ENCODE measurements at places on chromosomes 13 and 19.

- no peak for DNase-seq
Observed at GRCh38 chr13:21243045-21243897, 66.8 kb downstream of the MRPL57 start.

GRCh38 chr13:85725433-85725832, 73.8 kb downstream of the SLITRK6 start:
- DNase-seq: no peak

DNA sequence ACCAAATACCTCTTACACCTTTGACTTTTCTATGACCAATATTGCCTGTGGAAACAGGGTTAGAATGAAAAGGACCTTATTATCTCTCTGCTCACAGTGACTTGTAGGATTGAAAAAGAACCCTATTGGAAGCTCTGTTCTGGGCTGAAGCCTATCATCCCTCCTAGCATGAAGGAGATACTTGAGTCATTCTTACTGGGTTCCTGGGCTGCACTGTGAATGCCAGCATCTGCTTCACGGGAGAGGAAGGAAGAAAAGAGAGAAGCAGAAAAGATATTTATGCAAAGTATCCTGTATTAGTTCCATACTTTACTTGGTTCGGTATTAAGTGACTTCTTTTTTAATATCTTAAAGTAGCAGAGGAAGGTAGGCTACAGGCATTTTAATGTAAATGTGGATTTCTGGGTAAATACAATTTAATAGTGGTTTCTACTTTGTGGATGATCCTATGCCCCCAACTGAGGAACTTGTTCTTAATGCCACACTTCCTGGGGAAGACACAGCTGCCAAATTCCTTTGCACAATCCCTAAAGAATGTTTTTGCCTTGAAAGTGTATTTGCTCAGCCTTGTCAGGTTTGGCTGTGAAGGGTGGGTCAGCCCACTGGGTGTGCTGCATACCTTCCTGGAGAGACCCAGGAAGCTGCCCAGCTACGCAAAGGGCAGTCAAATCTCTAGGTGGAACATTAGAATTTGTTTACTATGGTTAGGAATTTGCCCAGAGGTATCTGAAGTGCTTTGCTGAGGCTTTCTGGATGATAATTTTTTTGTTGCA, 13.7 kb upstream of the SCEL start:
- no peak for DNase-seq

DNA sequence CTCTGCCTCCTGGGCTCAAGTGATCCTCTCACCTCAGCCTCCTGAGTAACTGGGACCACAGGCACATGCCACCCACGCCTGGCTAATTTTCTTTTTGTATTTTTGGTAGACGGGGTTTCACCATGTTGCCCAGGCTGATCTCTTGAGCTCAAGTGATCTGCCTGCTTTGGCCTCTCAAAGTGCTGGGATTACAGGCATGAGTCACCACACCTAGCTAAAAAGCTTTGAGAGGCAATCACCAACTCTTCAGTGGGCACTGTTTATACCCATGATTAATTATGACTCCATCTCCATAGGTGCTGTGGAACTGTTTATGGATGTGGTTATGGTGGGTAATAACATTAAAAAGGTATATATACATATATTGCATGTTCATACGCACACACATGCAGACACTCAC, 7.5 kb upstream of the RBM26 start:
- no peak for DNase-seq

DNA sequence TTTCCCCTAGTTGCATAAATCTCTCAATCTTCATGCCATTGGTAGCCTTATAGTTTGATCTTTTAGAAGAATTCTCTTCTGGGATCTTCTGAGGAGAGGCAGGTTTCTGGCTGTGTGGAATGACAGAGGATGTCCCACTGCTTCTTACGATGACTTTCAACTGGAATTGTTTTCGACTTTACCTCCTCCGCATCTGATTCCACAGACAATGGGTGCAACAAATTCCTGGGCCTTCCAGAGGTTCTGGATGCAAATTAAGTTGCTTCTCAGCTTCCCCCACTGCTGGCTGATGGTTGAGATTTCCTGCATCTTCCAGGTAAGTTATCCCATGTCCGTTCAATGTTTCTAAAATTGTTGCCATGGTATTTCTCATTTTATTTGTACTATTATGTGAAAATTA, 142.3 kb upstream of the TSC22D1 start:
- DNase-seq: no peak

DNA sequence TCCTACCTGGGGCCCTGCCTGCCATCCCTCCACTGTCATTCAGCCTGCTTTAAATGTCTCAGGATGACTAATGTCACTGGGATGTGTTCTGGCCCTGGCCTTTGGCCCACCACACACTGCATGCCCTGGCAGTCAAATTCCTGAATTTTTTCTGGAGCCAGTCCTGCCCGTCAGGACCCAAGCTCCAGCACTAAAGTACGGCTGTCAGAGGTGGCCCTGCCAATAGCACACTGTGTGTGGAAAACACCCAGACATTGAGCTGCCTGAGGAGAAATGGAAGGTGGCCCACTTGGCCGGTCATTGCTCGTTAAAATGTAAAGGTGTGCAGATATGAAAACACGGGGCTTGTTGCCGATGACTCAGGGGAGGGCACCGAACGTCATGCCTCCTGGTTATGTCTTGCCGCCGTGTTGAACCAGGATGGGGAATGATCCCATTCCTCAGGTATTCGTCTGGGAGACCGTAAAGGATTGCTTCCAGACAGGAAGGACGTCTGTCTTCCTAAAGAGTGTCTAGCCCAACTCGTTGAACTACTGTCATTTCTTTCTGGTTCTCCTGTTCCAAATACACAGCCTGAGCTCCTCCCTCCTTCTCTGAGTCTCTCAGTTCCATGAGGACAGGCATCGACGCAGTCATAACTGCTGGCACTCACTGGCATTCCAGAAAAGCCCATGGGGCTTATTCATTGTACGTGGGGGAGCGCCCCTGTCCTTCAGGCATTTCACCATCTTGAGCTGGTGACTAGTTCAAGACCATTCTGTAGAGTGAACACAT, 40.6 kb downstream of the COL4A2 start:
- no peak for DNase-seq

DNA sequence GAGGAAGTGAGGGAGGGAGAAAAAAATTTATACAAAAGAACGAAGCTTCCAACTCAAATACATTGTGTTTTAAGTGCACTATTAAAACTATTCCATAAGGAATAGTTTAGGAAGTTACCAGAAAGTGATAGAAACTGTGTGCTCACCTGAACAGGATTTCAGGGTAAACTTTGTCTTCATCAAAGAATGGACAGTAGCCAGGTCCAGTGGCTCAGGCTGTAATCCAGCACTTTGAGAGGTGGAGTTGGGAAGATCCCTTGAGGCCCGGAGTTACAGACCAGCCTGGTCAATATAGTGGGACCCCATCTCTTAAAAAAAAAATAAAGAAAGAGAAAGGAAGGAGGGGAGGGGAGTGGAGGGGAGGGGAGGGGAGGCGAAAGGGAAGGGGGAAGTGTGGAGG, 13.0 kb upstream of the CDADC1 start:
- no peak for DNase-seq

DNA sequence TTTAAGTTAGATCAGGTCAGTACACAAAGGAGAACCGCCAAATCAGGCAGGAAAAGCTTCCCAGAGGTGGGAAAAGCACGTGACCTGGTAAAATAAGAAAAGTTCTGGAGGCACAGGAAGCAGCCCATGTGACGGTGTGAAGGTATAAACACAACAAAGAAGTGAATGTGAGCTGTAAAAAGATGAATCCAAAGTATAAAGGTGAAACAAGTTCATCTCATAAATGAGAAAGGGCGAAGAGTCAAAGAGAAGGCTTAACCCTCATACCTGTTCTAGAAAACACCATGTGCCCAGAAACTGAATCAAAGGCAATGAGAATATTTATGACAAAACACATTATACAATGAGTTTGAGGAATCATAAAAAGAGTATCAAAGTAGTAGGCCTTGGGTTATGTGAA, 47.0 kb downstream of the USP12 start:
- no peak for DNase-seq

- DNase-seq: peak; percentile 40
Observed at GRCh38 chr19:39996218-39996810, 546 bp upstream of the ZNF546 start.

GRCh38 chr13:46184277-46184699, 2.3 kb upstream of the LCP1 start:
- peak; percentile 59 for DNase-seq

GRCh38 chr19:31177246-31177645, 172.0 kb downstream of the TSHZ3 start:
- DNase-seq: no peak

DNA sequence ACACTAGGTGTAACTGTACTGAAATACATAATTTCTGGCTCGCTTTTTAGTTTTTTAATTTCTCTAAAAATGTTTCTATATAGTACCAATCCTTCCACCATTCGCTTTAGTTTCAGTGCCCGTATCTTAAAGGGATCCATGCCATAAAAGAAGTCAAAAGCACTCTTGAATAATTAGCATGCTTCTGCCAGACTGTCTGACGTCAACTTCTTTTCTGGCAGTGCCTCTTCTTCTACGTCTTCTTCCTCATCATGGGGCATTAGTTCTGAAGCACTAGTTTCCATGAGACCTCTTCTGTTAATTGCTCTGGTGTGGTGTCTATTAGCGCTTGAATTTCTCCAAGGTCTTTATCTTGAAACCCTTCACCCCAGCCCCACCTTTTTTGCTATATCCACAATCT, 93.8 kb upstream of the DOCK9 start:
- DNase-seq: no peak

- DNase-seq: no peak
Observed at GRCh38 chr13:66663711-66664110, 566.4 kb downstream of the PCDH9 start.

GRCh38 chr13:87769445-87769844, 98.3 kb downstream of the SLITRK5 start:
- no peak for DNase-seq

GRCh38 chr19:38538386-38538785, 79.4 kb downstream of the MAP4K1 start:
- no peak for DNase-seq

DNA sequence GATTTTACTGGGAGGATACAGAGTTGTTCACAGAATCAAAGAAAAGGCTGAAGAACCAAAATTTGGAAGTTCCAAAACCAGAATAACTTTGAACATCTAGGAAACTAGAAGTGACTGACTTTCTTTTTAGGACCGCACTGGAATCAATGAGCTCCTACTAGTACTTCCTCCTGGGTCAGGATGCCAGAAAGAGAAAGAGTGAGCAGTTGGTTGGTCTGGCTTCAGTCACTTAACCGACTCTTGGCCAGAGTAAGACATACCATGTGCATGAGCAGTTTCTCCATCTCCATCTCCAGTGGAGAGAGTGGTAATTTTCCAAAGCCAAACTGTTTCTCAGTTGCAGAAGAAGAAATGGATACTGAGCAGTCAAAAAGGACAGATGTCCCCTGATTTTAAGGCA, 27.1 kb upstream of the MTUS2 start:
- DNase-seq: no peak

DNA sequence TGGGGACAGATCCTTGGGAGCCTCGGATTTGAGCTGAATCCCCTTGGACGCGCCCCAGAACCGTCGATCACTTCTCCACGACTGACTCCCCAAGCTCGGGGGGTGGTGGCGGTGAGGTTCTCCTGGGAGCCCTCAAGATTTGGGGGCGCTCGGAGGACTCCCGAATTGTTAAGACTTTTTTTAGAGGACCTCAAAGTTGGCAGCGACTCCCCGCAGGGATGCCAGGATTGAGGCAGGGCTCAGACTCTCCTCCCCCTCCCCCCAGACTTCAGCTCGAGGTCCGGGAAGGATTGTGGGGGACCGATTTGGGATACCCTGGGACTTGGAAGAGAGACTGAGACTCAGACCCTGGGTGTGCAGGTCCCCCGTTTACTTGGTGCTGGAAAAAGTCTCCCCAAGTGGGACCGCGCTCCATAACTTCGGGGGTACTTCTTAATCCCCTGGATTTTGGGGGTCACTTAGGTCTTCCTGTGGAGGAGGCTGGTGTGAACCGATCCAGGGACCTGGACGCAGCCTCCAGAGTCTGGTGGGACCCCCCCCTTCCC, 665 bp downstream of the VASP start:
- no peak for DNase-seq

GRCh38 chr19:51572410-51572809, 1.3 kb downstream of the ZNF175 start:
- DNase-seq: no peak

DNA sequence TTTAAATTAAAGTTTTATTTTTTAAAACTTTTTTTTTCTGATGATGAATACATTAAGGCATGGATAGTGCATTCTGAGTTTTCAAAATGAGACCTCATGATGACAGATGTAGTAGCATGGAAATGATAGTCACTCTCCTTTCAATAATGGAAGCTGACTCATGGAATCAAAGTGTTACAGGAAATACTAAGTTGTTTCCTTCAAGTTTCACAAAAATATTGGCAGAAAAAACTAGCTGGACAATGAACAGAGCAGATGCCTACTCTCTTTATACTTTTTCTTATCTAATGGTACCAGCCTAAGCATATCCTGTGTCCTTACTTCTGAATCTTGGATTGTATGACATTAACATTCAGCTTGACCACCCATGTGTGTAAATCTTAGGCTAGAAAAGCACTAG, 1337.3 kb downstream of the PCDH9 start:
- DNase-seq: no peak

DNA sequence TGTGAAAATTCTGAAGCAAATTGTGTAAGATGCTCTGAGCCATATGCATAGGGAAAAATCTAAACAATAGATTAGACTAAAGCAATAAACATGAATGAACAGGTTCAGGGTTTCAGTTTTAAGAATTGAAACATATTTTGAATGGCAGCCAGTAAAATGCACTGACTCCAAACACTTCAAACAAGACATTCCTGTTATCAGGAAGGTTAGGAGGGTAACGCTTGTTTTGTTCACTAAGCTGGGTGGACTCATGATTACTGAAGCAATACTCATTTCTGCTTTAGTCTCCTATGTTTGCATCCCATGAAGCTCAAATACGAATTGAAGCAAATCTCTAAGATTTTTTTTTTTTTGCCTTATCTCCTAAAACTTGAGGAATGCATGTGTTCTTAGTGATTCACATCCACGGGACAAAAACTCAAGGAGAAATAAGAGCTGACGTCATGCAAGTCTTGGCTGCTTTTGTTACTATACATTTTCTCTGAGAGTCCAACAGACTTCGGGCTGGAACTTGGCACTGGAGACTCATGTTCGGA, 29.1 kb upstream of the IGFL4 start:
- DNase-seq: no peak

- DNase-seq: no peak
Observed at GRCh38 chr13:71309905-71310304, 557.1 kb downstream of the DACH1 start.

DNA sequence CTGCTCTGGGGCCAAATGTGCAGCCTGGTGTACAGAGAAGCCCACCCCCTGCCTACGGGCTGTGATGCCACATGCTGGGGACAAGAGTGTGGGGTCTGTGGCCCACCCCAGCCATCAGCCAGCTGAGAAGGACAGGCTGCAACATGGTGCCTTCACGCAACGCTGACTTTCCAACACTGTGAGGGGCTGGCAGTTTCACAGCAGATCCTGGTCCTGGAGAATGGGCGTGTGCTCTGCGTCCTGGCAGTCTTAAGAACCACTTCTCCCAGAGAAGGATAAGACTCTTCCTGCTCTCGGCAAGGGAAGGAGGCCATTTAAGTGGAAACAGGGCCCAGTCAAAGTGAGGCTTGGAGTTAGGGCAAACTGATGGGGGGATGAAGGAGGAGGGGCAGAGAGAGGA, 4.6 kb downstream of the LRRC4B start:
- no peak for DNase-seq

GRCh38 chr13:67119481-67119894, 110.6 kb downstream of the PCDH9 start:
- DNase-seq: no peak

- DNase-seq: no peak
Observed at GRCh38 chr19:867301-867793, 7.9 kb downstream of the CFD start.

- peak; percentile 92 for DNase-seq
Observed at GRCh38 chr19:4328243-4328990, 10.2 kb downstream of the STAP2 start.

Data from stimulated activated naive B cell treated with anti-CD40 and anti-IgM and Interleukin-4, amounts not matched to agents 10 μg/mL and 1 μg/mL and 100 μg/mL, for 72 hours (primary cell).